ENCODE measurements at places on chromosomes 3 and 15.

- no peak for DNase-seq
Observed at GRCh38 chr3:145015253-145015652, 1043.6 kb downstream of the DIPK2A start.

GRCh38 chr3:72720566-72720965, 127.7 kb downstream of the SHQ1 start:
- DNase-seq: no peak

DNA sequence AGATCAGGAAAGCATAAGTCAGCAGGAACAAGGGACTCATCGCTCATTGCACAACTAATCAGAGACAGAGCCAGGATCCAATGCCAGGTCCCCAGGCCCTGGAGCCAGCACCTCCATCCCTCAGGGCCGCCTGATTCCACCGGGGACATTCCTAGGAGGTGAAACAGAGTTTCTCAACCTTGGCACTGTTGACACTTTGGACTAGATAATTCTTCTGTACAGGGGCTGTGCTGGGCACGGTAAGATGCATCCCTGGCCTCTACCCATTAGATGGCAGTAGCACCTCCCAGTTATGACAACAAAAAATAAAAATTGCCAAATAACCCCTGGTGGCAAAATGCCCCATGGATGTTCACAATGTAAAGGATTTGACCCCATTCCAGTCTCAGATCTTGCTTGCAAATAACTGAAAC, 127.7 kb downstream of the MTHFS start:
- DNase-seq: peak; percentile 19

- DNase-seq: no peak
Observed at GRCh38 chr3:47082519-47082918, 81.4 kb downstream of the SETD2 start.

GRCh38 chr3:129519896-129520715, 8.3 kb upstream of the RHO start:
- DNase-seq: no peak

DNA sequence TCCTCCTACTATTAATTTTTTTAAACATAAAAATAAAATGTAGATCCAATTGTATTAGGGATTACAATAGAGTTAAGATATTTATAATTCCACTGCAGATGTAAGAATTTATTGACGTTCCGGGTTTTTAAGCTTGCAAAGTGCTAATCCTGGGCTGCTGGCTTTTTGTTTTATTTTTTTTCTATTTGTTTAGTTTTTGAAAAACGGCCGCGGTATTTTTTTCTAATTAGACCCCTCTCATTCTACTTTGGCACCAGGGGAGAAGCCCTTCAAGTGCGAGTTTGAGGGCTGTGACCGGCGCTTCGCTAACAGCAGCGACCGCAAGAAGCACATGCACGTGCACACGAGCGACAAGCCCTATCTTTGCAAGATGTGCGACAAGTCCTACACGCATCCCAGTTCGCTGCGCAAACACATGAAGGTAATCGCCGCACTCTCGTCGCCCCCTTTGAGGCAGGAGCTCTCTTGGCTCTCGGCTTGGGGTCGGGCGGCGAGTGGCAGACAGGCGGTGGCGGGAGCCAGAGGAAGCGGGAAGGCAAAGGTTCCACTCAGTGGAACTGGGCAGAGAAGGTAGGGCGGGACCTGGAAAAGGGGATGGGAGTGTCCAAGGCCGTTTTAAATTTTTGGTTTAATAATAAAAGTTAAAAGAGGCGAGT, 3.2 kb downstream of the ZIC1 start:
- no peak for DNase-seq

DNA sequence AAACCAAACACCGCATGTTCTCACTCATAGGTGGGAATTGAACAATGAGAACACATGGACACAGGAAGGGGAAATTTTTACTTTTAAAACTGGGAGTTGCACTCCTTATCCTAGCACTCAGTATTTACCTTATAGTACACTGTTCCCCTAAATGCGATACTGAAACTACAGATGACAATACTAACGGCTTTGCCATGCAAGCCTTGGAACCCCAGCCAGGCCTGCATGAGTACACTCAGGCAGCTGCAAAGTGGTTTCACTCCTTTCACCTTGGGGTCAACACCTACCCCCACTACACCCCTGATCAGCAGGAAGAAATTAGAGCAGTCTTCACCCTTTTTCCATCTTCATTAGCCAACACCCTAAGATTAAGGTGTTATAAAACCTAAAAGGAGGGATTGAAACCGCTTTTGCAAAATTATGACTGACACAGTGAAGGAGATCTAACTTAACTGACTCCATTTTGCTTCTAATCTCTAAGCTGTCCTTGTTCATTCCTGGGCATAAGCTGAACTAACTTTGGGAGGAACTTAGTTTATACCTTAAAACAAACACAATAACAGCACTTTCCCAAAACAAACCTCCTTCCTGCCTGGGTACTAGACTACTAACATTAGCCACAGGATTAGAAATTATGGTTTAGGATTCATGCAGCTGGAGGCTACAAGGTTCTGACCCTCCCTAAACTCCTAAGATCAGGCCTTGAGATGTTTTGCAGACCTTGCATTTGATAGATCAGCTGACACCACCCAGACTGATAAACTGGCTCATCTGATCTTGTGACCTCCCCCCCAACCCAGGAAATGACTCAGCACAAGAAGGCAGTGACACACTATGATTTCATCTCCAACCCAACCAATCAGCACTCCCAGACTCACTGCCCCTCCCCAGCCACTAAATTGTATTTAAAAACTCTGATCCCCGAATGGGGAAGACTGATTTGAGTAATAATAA, 452.1 kb upstream of the PPP2R3A start:
- DNase-seq: no peak
